T-helper 9 cell (primary cell): ENCODE measurements at places on chromosomes 1 and 21.

GRCh38 chr1:239587066-239587465 is 200.7 kb downstream of the CHRM3 start:
- peak; percentile 3 for DNase-seq

- no peak for DNase-seq
These were observed 1.0 kb upstream of the FAM89A start for GRCh38 chr1:231040800-231041718.

DNA sequence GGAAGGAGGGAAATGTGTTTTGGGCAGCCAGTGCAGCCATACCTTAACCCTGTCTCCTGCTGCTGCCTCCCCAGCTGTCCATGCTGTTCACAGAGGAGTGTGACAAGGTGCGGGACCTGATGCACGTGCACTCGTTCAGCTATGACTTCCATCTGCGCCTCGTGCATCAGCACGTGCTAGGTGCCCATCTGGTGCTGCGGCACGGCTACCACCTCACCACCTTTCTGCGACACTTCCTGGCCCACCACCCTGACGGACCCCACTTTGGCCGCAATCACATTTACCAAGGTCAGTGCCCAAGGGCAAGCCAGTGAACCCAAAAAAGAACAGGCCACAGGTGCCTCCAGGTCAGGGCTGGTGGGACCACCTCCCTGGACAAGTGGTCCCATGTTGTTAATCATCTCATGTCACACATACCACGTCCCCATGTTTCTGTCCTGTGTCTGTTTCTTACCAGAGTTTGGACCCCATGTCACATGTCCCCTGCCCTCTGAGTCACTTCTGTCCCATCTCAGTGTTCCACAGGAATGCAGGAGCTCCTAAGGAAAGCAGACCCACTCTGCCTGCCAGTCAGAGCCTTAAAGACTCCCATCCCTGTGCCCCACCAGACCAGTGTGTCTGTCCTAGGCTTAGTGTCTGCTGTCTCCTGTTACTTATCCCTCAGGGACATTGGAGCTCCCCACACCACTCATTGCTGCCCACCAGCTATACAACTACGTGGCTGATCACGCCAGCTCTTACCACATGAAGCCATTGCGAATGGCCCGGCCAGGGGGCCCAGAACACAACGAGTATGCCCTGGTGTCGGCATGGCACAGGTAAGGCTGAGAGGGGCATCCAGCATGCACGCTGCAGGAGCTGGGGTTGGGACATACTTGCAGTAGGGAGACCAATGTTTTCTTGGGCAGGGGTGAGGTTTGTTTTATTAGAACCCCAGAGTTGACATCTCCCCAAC is 6.6 kb downstream of the HYI start:
- no peak for DNase-seq

DNA sequence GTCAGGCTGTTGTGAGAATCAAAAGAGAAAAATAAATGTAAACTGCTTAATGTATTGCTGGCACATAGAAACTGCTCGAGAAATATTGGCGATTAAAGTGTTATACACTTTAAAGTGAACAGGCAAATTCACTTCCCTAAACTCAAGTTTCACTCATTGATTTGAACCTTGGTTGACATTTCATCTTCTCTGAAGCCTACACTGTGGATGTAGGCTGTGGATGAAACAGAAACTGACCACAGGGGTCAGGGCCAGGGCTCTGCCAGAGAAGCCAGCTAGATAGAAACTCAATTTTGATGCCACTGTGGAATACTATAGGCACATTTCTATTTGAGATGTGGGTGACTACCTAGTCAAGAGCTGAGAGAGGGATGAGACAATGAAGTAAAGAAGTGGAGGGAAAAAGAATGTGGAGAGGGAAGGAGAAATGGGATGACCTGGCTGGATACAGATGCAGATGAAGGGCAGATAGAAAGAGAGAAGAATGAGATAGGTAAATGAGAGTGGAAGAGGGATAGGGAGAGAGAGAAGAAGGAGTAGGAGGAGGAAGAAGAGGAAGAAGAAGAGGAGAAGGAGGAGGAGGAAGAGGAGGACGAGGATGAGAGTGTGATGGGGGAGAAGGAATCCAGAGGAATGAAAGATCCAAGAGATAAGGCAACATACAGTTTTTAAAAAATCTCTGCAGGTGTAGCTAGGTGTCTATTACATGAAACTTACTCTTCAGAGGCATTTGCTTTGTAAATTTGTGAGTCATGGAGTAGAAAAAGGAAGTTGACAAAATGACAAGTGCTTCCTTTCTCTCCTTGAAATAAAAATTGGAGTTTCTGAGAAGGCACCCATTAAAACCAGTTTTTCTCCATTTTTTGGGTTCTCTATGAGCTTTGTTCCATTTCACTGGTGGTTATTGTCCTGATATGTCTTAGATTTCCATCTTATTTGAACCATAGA is 17.4 kb upstream of the CD1D start:
- no peak for DNase-seq

- DNase-seq, result no peak
These were observed 139.6 kb downstream of the ZNF644 start for GRCh38 chr1:90882221-90882620.

GRCh38 chr1:159825564-159825963 is 1.1 kb upstream of the SLAMF8 start:
- DNase-seq, result no peak

DNA sequence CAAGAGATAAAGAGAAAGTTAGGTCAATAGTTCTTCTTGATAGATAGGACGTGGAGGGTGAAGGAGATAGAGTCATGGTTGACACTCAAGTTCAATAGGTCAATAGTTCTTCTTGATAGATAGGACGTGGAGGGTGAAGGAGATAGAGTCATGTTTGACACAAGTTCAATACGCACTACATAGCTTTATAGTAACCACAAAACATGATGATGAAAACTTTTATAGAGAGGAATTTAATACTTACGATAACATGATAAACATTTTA is 5.8 kb upstream of the DDX59 start:
- DNase-seq, result no peak

GRCh38 chr1:153985341-153985912 is 712 bp downstream of the RAB13 start:
- DNase-seq, result no peak

DNA sequence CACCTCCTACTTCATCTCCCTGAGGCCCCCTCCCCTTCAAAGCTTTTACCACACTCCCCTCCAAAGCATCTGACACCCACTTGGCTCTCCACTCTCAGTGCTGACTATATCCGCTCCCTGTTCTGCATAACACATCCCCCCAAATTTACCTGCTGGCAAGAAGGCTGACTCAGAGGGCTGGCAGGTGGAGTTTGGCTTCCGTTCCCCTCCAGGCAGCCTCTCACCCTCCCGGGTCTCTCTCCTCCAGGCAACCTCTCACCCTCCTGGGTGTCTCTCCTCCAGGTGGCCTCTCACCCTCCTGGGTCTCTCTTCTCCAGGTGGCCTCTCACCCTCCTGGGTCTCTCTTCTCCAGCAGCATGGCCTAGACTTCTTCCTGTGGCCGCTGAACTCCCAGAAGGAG is 562.1 kb downstream of the NPHP4 start:
- no peak for DNase-seq

- no peak for DNase-seq
These were observed at the start of gene FMN2 for GRCh38 chr1:240091614-240092300. TSS of gene FMN2 (plus strand) at chr1:240091883. CDS start at chr1:240092110, 227 bp downstream.

DNA sequence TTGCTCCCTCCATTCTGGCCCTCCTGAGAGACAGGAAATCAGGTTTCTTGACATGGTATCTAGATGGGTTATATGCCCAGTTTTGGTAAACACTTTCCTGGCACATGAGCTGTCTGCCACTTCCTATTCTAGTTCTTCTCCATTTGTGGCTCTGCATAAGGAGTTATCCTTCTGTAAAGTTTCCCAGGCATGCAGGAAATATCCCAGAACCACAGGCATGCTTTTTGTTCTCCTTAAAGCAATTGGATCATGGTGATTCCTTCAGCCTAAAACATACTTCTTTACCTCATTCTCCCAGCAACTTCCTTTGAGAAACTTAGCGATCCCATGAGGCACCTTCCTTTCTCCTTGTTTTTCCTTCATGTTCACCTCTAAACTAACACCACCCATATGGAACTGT is 199.8 kb downstream of the CRB1 start:
- no peak for DNase-seq

- DNase-seq, result no peak
These were observed 68.3 kb downstream of the CLIC6 start for GRCh38 chr21:34737115-34737514.

- DNase-seq, result no peak
These were observed 45.1 kb downstream of the CDC7 start for GRCh38 chr1:91545506-91546300.

- DNase-seq, result no peak
These were observed at the start of gene DENND2C for GRCh38 chr1:114669562-114670082. TSS of gene DENND2C (minus strand) at chr1:114670049. CDS start at chr1:114625984, 44,065 bp downstream.

DNA sequence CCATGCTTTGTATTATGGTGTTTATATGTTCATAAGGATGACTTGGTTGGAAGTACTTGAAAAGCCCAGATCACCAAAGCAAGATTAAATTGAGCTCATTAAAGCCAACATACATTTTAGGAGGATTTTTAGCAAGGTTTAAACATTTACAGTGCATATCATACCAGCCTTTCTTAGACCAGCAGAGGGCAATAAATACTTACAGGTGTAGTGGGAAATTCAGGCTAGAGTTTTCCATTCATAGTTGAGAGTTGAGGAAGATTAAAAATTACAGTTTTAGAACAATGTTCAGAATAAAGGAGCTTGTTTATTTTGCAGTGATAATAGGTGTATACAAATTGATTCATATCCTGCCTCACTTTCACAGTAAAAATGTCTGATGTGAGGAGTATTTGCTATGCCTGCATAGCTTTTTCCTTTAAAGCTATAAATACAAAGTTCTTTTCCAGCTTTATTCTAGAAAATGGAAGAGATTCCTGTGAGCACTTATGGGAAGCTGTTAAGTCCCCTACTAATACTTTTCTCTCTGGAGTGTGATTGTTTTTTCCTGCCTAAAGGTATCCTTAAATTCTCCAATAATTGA is 35.3 kb downstream of the DTL start:
- DNase-seq, result no peak

- no peak for DNase-seq
These were observed 6.7 kb upstream of the SH2D2A start for GRCh38 chr1:156823210-156823790.

- DNase-seq, result no peak
These were observed 15.2 kb downstream of the SYNJ1 start for GRCh38 chr21:32712641-32713040.

DNA sequence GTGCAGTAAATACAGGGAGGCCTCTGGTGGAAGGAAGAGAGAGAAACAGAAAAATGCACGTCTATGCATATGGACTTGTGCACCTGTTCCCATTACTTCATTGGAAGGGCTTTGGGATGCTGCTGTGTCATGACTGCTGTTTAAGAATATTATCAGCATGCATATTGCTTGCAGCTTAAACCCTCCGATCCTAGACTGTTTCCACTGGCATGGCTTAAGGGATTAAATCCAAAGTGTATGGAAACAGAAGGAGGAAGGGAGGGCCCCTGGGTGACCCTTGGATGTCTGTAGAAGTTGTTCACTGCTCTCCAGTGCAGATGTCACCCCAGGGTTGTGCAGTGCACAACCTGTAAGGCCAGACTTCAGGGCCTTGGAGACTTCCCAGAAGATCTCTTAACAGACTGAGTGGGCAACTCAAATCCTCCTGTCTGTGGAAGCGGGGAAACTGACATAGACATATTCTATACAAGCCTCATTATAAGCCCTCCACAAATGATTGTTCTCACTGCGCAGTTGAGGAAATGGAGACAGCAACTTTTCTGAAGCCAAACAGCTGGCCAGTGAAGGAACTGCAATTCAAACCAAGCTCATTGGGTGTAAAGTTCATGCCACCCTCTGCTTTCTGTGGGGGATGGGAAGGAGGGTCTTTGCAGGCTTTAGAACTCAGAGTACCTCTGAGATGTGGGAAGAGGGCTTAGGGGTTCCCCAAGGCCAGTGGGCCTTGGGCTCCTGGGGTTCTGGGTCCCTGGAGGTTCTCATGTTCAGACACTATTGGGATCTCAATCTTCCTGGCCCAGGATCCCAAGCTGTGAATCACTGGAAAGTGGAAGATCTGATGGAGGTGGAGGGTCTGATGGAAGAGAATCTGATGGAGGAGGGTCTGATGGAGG is 73.8 kb downstream of the UMODL1 start:
- DNase-seq, result no peak

- DNase-seq, result no peak
These were observed 52.0 kb upstream of the FAM20B start for GRCh38 chr1:178973652-178974101.

DNA sequence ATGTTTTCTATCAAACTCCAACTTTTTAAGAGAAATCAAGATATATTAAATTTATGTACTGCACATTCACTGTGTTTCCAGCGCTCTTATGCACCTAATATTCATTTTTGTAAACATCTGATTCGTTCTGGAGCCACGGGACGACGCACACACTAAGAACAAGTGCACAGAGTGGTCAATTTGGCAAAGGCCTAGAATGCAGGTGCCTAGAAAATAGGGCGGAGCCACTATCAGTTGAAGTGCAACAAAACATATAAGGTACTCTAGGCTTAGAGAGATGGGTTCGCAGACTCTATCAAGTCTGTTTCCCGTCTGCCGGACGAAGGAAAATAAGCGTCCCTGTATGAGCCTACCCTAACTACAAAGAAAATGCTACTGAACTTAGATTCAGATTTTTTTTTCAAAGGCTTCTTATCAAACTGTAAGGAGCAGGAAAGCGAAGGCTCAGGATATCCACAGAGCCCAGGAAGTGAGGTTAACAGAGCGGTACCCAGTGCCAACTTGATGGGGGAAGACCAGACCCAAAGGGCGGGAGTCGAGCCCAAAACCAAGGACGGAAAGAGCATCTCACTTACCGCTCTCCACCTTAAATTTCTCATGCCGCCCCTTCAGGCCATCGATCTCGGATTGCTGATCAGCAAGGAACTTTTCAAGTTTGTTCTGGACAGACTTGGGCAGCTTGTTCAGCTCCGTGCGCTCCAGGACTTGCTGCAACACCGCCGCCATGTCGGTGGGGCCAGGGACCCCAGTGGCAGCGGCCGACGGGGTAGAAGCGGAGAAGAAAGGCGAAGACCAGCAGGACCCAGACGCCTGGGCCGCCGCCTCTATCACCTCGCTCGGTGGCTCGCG is 526 bp downstream of the TPR start:
- no peak for DNase-seq

- DNase-seq, result no peak
These were observed 33.4 kb downstream of the MEGF6 start for GRCh38 chr1:3577711-3578432.

GRCh38 chr1:204571128-204571527 is 54.9 kb downstream of the MDM4 start:
- no peak for DNase-seq

GRCh38 chr1:107459204-107459904 is 318.5 kb downstream of the NTNG1 start:
- DNase-seq, result no peak

DNA sequence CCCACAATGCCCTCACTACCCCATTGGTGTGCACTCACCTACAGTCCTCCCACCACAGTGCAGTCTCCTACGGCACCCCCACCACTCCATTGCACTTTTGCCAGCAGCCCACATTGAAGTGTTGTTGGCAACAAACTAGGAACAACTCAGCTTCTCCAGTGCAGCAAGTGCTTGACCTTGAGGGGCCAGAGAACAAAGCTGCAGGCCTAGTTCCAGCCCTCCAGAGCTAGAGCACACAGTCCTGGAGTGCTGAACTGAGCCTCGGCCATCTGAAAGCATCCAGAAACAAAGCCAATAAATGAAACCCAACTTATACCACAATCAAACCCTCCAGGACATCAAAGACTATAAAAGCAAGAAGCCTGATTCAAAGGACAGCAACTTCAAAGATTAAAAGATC is 129.9 kb downstream of the C1orf94 start:
- no peak for DNase-seq
